ENCODE measurements at places on chromosomes 7 and 10.
A peak's percentile ranks its signal among the peaks of the same experiment; 100 is the strongest.

DNA sequence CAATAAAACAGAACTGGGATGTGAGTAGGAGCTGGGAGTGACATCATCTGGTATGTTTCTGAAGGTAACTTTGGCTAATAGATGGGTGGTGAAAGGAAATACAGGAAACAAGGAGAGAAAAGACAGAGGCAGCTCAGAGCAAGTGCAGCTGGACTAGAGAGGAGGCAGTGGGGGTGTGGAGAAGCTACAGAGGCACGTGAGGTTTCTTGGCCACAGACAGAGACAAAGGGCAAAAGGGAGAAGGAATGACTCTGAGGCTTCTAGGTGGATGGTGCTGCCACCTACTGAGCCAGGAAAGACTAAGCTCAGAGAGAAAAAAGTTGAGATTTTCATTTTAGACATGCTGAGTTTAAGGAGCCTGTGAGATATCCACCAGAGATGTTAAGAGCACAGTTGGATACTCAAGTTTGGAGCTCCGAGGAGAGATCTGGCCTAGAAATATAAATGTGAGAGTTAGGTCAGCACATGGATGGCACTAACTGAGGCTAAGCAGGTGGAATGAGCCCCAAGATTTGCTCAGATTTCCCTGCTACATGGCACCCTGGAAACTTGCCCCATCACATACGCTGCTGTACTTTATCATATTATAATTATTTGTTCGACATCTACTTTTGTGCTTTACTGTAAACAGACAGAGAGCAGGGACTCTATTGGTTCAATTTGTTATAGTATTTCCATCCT is 293.0 kb upstream of the IMMP2L start:
- no peak overlapping the region for H3K27ac ChIP-seq
- H3K4me1 ChIP-seq, result no peaks in the 10 kb centered on the region
- no peak overlapping the region for H3K4me3 ChIP-seq
- no peak for DNase-seq

DNA sequence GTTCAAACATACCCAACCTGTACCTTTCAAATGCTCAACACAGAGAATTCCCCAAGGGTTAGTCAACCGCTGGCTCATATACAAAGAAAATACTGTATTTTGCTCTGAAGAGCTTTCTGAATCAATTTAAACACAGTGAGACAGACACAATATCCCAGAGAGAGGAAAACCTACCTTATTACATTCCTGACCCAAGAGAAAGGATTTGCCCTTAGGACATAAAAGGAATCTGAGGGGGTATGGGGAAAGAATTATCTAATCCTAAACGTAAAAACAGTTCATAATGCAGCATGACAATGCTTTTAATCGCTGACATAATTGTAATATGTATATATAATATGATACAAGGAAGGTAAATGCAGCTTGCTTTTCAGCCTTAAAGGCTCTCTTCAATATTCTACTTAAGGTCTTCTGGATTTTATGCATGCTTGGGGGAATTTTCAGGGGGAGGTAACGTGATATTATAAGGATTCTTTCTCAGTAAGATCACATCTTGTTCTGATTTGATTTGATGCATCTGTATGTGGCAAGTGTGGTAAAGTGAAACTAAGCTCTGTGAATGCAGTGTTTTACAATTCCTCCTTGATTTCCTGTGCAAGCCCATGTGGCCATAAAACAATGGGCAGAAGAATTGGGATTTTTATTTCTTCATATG is 240.5 kb downstream of the GLI3 start:
- no peaks in the 10 kb centered on the region for H3K27me3 ChIP-seq
- no peaks in the 10 kb centered on the region for H3K36me3 ChIP-seq
- peaks cover 3% of the 10 kb centered on the region for H3K4me1 ChIP-seq
- no peak overlapping the region for H3K4me3 ChIP-seq
- H3K27ac ChIP-seq, result no peak overlapping the region

GRCh38 chr7:130430841-130431666 is 9.8 kb downstream of the CEP41 start:
- no peaks in the 10 kb centered on the region for H3K27me3 ChIP-seq
- DNase-seq, result no peak
- no peaks in the 10 kb centered on the region for H3K36me3 ChIP-seq
- H3K4me3 ChIP-seq, result no peak overlapping the region

DNA sequence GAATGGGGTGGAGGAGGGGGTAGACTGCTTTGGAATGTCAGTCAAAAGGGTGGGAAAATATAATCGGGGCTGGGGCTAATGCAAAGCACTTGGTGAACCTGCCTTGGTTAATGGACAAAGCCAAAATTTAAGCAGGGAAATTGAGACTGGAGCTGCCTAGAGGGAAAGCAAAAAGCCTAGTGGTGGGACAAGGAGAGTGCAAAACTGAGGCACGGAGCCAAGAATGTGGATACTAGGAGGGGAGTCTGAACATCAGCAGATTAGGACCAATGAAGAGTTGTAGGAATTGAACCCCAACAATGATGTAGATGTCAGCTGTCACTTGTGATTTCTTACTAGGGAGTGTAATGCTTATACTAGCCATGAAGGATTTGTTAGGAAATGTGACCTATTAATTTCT is 195.9 kb downstream of the MDFIC start:
- H3K4me3 ChIP-seq, result no peak overlapping the region
- no peaks in the 10 kb centered on the region for H3K27me3 ChIP-seq
- no peak overlapping the region for H3K27ac ChIP-seq
- no peaks in the 10 kb centered on the region for H3K4me1 ChIP-seq
- no peaks in the 10 kb centered on the region for H3K36me3 ChIP-seq

DNA sequence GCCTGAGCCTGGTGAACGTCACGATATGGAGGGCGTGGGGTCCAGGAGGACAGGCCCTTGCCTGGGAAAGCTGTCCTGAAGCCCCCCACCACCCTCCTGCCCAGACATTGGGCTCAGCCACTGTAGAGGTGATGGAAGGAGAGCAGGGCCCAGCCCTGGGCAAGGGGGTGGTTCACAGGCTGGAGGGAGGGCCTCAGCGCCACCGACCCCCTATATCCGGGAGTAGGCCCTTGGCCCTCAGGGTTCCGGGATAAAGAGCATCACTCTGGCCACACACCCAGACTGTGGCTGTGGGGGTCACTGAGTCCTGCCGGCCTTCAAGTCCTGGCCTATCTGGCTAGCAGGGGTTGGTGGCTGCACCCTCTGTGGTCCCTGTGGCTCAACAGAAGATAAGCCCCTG is 55.3 kb upstream of the GTF2IRD1 start:
- H3K27ac ChIP-seq, result no peak overlapping the region
- peaks cover 65% of the 10 kb centered on the region for H3K36me3 ChIP-seq
- peaks cover 2% of the 10 kb centered on the region for H3K4me1 ChIP-seq
- DNase-seq, result no peak

GRCh38 chr10:74058658-74059057 is 60.7 kb downstream of the VCL start:
- DNase-seq, result no peak
- peaks cover 9% of the 10 kb centered on the region for H3K36me3 ChIP-seq
- peaks cover 8% of the 10 kb centered on the region for H3K4me1 ChIP-seq
- H3K27ac ChIP-seq, result peak overlapping the region; percentile 21
- no peaks in the 10 kb centered on the region for H3K27me3 ChIP-seq

GRCh38 chr10:117391436-117392205 is 16.4 kb upstream of the PDZD8 start:
- H3K27ac ChIP-seq, result no peak overlapping the region
- no peaks in the 10 kb centered on the region for H3K27me3 ChIP-seq
- DNase-seq, result no peak
- no peaks in the 10 kb centered on the region for H3K36me3 ChIP-seq
- H3K4me1 ChIP-seq, result no peaks in the 10 kb centered on the region

GRCh38 chr7:141221007-141221612 is 147.2 kb downstream of the TMEM178B start:
- no peaks in the 10 kb centered on the region for H3K36me3 ChIP-seq
- H3K27ac ChIP-seq, result no peak overlapping the region
- H3K4me3 ChIP-seq, result no peak overlapping the region
- H3K27me3 ChIP-seq, result no peaks in the 10 kb centered on the region

DNA sequence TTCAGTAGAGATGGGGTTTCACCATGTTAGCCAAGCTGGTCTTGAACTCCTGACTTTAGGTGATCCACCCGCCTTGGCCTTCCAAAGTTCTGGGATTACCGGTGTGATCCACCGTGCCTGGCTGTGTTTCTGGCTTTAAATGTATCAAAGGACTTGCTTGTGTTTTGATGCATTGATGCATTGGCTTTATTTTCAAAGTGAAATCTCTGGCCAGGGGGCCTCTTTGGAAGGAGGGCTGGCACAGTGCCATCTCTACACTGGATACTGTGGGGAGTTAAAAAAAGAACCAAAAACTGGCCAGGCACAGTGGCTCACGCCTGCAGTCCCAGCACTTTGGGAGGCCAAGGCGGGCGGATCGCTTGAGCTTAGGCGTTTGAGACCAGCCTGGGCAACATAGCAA is 16.0 kb downstream of the MNX1 start:
- H3K36me3 ChIP-seq, result no peaks in the 10 kb centered on the region
- no peaks in the 10 kb centered on the region for H3K4me1 ChIP-seq
- DNase-seq, result no peak
- no peak overlapping the region for H3K27ac ChIP-seq
- peaks cover 2% of the 10 kb centered on the region for H3K27me3 ChIP-seq

DNA sequence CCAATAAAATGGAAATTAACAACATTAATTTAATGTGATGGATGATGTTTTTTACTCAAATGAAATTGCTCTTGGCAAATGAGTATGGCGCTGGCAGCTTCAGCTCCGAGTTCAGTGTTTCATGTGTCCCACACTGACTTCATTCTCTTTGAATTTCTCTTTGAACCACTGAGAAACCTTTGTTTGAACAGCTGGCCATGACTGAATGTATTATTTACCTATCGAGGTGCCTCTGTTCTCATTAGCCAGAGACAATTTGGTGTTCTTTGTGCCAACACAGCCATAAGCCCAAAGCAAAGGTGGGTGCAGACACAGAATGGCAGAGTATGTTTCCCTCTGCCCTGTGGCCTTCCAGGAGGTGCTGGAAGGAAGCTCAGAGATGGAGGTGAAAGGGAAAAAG is 42.1 kb downstream of the TMEM178B start:
- DNase-seq, result no peak
- no peaks in the 10 kb centered on the region for H3K27me3 ChIP-seq
- no peak overlapping the region for H3K4me3 ChIP-seq
- H3K36me3 ChIP-seq, result no peaks in the 10 kb centered on the region

DNA sequence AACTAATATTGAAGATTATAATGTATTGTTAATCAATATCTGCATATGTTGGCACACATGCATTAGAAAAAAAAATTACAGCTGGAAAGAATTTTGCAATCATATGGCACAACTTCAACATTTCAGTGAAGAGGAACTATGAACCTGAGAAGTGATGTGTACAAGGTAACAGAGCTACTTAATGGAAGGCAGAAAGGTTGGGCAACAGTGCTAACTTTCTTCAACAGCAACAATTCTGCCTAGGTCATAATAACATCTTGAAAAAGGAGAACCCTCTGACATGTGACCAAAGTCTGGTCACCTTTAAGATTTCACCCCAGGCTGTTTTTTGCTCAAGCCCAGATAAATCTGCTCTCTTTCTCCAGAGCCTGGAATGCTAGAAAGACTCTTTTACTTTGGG is 47.9 kb upstream of the SKAP2 start:
- no peak for DNase-seq
- H3K36me3 ChIP-seq, result no peaks in the 10 kb centered on the region
- no peak overlapping the region for H3K4me3 ChIP-seq

DNA sequence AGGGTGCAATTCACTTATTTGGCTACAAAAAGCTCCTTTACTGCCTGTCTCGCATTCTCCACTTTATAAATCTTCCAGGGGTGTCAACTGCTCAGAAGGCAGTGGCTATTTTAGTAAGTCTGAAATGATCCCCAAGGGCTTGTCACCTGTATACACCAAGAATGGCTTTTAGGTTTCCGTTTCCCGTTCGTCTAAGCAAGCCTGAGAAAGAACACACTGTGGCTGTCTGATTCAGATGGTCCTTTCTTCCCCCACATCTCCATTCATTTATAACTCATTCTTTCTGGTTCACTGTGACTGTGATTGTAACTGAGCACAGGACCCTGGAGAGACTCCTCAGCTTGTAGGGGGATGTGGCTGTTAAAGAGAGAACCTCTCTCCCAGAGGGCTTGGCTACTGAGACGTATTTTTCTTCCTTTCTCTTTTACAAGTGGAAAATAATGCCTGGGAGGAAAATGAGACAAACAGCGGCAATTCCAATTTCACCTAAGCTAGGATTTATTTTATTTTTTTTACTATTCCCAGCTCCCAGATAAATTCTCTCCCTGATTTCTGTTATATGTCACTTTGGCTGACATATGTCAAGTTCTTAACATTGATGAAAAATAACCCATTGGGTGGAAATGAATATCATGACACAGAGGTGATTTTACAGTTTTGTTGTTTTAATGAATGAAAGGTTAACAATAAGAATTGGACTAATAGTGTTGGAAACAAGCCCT is 129.3 kb downstream of the FAM107B start:
- no peak for DNase-seq
- no peaks in the 10 kb centered on the region for H3K4me1 ChIP-seq
- H3K4me3 ChIP-seq, result no peak overlapping the region
- no peaks in the 10 kb centered on the region for H3K27me3 ChIP-seq

DNA sequence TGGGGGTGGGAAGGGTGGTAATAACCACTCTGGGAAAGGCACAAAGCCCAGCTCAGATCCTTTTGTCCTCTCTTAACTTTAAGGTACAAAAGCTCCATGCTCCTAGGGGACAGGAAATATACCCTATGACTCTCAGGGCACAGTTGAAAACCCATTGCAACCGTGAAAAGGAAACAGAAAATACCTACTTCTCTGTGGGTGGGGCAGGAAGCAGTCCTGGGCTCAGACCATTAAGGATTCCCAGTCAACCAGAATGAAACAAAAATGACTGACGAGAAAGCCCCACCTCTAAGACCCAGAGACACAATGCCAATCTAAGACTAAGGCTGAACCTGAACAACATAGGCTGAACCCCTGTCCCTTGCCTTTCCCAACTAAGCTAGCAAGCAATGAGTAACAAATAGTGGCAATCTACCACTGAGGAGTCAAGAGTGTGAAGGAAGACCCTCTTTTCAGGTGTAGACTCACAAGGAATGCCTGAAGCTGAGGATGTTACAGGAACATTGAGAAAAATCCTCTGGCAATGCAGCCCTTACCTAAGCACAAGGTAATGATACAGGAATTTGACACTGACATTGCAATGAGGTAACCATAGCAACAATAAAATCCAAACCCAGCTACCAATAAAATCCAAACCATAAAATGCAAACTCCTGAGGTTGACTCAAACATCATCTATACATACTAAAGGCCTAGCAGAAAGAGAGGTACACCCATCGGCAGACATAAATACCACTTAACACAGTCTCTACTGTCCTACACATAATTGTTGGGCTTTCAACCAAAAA is 380.1 kb downstream of the HPSE2 start:
- H3K27me3 ChIP-seq, result no peaks in the 10 kb centered on the region
- H3K27ac ChIP-seq, result no peak overlapping the region
- no peak for DNase-seq
- no peaks in the 10 kb centered on the region for H3K36me3 ChIP-seq
- no peak overlapping the region for H3K4me3 ChIP-seq
- H3K4me1 ChIP-seq, result no peaks in the 10 kb centered on the region

GRCh38 chr10:62764011-62764410 is 40.5 kb upstream of the ADO start:
- no peaks in the 10 kb centered on the region for H3K4me1 ChIP-seq
- no peak overlapping the region for H3K27ac ChIP-seq
- no peaks in the 10 kb centered on the region for H3K36me3 ChIP-seq
- no peak overlapping the region for H3K4me3 ChIP-seq
- H3K27me3 ChIP-seq, result no peaks in the 10 kb centered on the region

GRCh38 chr10:71241114-71241829 is 28.9 kb downstream of the UNC5B start:
- H3K27ac ChIP-seq, result peak overlapping the region; percentile 0
- H3K4me1 ChIP-seq, result peaks cover 29% of the 10 kb centered on the region
- no peaks in the 10 kb centered on the region for H3K36me3 ChIP-seq
- DNase-seq, result no peak
- H3K27me3 ChIP-seq, result no peaks in the 10 kb centered on the region
- H3K4me3 ChIP-seq, result no peak overlapping the region

Measured in ascending aorta (tissue), 2 donors.